ENCODE measurements at places on chromosomes 3 and 15. TPM values are rescaled to one million over a fixed set of nuclear protein-coding genes. Genes with fewer than 3 reads are reported as not detected.

DNA sequence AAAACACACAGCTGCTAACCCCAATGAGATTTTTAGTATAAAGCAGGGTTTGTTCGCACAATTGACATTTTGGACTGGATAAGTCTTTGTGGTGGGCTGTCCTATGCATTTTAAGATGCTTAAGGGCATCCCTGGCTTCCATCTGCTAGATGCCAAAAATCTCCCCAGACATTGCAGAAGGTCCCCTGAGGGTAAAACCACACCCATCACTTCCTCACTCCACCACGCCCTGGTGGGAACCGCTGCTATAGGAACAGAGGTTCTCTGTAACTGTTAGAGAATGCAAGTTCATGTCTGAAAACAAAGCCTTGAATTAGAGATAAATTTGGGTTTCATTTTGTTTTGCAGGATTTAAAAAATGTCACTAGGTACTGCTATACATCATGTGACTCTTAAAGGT lies 67.7 kb downstream of the ARHGEF26 start:
- no peak overlapping the region for H3K4me3 ChIP-seq
- no peak for DNase-seq
- no peaks in the 10 kb centered on the region for H3K4me1 ChIP-seq
- H3K27me3 ChIP-seq: no peaks in the 10 kb centered on the region
- no peak overlapping the region for H3K27ac ChIP-seq
- H3K36me3 ChIP-seq: no peaks in the 10 kb centered on the region

DNA sequence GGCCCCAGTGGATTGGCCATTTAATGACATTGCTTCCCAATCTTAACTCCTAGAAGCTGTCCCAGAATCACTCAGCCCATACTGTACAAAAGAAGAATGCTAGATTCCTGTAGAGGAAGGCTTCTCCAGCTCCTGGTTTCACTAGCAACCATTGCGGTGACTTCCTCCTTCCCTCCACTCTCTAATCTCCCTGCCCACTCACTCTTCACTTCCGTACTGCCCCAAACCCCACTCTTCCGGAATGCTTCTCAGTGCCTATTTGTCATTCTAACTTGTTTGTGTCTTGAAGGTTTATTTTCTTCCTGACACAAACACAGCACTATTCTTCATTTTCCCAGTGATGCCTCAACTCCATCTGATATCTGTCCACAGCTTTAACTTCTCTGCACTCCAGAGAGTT lies 97.1 kb upstream of the SPATA16 start:
- no peak overlapping the region for H3K4me3 ChIP-seq
- no peak overlapping the region for H3K27ac ChIP-seq
- DNase-seq: no peak
- no peaks in the 10 kb centered on the region for H3K4me1 ChIP-seq
- H3K36me3 ChIP-seq: no peaks in the 10 kb centered on the region

ISLR gene
- polyA plus RNA-seq: 2.6 TPM

PHLDB2 gene
- 8.5 TPM for polyA plus RNA-seq

- H3K4me3 ChIP-seq: no peak overlapping the region
- no peak for DNase-seq
- H3K27ac ChIP-seq: no peak overlapping the region
- H3K27me3 ChIP-seq: no peaks in the 10 kb centered on the region
- H3K36me3 ChIP-seq: no peaks in the 10 kb centered on the region
Measured at GRCh38 chr3:171013822-171014748, 12.4 kb downstream of the SLC2A2 start.

Measured in psoas muscle (tissue), 8 donors.